ENCODE measurements at places on chromosomes 1 and 21. TPM values are rescaled to one million over a fixed set of nuclear protein-coding genes. Genes with fewer than 3 reads are reported as not detected.

GRCh38 chr1:36702963-36703362, 220.2 kb upstream of the CSF3R start:
- DNase-seq, result no peak

- no peak for DNase-seq
These were observed 15.4 kb upstream of the TENT5C start for GRCh38 chr1:117590273-117590925.

GRCh38 chr1:61318319-61319125, 236.2 kb downstream of the NFIA start:
- no peak for DNase-seq

GRCh38 chr1:234372011-234372757, 1.1 kb upstream of the COA6 start:
- DNase-seq, result no peak

GRCh38 chr1:17060306-17060749, 6.5 kb upstream of the SDHB start:
- no peak for DNase-seq

- DNase-seq, result peak; percentile 75
These were observed 23.1 kb upstream of the UMODL1 start for GRCh38 chr21:42047821-42048613.

- no peak for DNase-seq
These were observed 40.4 kb downstream of the UBR4 start for GRCh38 chr1:19169642-19170041.

DNA sequence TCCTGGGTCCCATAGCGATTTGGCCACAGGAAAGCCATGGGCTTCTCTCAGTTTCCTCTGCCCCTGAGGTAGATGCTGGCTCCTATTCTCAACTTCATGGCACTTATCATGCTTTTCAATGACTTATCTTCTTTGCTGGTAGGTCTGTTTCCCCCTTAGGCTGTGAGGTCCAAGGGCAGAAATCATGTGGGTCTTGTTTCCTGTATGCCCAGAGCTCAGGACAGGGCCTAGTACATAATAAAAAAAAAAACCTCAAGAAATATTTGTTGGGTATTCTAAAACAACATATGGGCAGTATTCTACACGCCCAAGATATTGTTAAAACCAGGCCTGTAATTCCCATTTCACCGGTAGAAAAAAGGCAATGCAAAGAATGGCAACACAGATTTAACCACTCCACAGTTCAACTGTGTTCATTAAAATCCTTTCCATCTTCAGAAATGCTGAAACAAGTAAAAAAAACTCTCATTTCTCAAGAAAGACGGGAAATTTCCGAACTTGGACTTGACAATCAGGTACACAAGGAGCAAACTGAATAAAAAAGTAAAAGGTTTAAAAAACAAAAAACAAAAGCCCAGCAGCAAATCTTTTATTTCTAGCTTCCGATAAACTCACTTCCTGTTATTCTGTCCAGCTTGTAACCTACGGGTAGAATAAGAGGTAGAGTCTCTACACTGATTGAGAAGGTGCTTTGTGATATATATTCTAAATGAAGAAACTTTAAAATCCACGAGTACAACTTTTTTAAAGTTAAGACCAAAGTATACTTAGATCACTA, 6.3 kb upstream of the TDRD10 start:
- no peak for DNase-seq

GRCh38 chr1:115977499-115978258, 1.4 kb downstream of the SLC22A15 start:
- no peak for DNase-seq

GRCh38 chr1:183180634-183181056, 5.4 kb upstream of the LAMC2 start:
- DNase-seq, result peak; percentile 71

DNA sequence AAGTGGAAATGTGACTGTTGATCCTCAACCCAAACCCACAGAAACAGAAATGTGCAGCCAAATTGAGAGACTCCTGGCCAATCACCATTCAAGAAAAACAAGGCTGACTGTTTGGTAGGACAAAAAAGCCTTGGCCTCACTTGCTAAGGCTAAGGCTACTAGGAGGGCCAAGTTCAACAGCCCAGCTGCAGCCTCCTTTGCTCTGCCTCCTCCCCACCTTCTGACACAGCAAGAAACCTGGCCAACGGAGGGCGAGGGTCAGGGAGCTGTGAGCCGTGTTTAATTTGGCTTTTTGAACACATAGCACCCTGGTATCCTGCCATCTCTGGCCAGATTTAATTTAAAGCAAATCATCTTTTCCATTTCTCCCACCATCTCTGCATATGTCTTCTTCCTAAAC, 165.8 kb upstream of the RAB4A start:
- DNase-seq, result no peak

DNA sequence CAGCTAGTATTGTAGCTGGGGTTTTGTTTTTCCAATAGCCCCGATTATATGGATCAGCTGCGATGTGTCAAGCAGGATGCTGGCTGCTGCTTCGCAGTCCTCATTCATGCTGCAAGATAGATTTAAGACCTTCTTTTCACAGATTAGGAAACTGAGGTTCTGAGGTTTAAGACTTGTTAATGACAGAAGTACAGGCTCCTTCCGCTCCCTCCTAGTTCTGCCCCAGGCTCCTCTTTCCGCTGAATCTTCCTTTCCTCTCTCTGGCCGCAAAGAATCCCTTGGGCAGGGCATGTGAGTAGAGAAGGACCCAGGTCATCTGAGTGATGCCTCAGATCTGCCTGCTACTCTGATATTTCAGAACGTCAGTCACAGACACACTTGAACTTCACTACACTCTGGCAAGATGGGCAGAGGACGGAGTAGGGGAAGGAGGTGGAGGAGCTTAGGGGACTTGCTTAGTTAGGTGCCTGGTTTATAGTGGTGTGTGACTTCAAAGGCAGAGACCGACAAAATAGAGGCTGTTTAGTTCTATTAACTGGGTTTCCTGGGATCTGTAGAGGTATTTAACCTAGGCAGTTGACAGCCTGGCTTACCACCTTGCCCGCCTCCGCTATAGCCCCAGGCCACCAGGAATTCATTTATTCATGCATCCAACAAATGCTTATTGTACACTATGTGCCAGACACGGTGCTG, 4.2 kb downstream of the IGSF21 start:
- DNase-seq, result no peak

GRCh38 chr1:218209351-218209861, 75.7 kb upstream of the RRP15 start:
- DNase-seq, result no peak

TMEM269 gene
- not detected for total RNA-seq

DMBX1 gene
- total RNA-seq, result not detected

GPR61 gene
- not detected for total RNA-seq

CLDN17 gene
- not detected for total RNA-seq
